SW480 (cell line): ENCODE measurements at places on chromosomes 3 and 15.

DNA sequence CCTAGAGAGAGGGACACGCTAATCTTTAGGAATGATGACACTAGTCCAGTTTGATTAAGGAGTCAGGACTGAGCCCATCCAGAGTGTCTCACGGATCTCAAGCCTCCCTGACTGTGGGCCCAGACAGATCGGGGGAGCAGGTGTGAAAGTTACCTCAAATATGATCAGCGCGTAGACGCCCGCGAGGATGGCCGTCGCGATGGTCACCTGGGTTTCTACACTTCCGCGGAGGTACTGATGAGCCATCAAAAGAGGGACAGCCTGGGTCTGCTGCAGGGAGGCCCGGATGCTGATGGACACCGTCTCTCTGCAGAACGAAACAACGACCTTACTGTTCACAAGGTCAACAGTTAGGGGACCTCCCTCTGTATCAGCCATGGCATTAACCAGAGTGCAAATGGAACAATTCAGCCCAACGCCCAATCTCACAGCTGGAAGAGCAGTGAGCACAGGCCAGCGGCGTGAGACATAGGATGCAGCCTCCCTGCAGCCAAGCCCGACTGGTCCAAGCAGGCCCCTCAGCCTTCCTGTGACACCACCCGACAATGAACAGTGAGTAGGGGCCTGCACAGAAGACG is 84.4 kb downstream of the OCA2 start:
- no peak for DNase-seq

GRCh38 chr3:1381647-1382036 is 288.8 kb downstream of the CNTN6 start:
- no peak for DNase-seq

DNA sequence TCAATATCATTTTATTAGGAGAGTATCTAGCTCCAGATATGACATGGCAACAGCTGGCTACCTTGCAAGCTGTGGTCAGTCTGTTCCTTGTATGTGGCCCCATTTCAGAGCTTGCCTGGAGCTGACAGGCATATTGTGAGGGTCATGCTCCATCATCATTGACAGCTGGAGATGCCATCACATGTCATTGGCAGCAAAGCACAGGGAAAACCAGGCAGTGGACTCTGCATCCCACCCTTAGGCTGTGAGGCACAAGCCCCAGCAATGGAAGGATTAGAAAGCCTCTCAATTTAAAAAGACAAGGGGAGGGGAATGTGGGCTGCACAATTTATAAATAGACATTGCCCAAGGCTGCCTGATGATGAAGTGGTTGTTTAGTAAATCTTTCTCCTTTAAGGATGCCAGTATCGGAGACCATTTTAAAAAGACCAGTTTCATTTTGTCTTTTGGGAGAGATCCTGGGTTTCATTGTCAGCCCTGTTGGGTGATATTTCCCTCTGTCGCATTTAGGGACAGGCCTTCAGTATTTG is 27.9 kb downstream of the LNP1 start:
- DNase-seq = no peak

DNA sequence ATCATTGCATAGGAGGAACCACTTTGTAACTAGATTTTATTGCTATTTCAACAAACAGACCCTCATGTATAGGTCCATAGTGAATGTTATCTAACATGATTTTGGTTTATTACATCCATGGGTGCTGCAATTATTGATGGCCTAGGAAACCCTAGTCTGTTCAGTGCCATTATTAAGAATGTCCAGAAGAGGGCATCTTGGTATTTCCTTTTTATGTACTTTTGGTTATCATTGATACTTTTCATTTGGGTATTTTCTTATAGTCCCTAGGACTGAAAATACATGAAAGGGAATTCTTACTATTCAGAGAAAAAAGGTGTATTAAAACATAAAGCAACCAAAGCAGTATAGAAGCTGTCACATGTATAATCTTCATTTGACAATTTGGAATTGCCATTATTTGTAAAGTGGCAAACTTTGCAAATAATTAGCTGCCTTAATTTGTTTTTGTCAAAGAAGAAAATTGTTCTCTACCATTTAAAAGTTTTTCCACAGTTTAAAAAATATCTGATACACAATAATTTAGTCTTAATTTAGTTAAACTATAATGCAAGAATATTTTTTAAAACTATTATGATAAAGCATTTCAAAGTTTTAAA is 48.7 kb downstream of the CNOT10 start:
- peak; percentile 53 for DNase-seq

DNA sequence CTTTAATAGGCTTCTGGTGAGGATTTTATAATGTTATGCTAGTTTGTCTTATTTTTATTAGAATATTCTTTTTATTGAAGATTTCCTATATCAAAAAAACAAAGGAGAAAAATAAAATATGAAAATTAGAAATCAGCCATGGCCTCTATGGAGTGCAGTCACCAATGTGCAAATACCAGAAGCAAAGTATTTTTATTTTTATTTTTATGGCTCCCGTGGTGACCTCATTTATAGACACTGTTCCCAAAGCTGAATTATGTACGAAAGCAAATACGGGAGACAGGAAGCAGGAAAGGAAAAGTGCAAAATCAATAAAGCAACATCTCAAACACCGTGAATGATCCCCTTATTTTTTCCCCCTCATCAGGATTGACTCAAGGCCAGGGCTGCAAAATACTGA is 35.1 kb downstream of the DAZL start:
- no peak for DNase-seq

GRCh38 chr15:53197426-53197839 is 407.3 kb upstream of the ONECUT1 start:
- peak; percentile 29 for DNase-seq

DNA sequence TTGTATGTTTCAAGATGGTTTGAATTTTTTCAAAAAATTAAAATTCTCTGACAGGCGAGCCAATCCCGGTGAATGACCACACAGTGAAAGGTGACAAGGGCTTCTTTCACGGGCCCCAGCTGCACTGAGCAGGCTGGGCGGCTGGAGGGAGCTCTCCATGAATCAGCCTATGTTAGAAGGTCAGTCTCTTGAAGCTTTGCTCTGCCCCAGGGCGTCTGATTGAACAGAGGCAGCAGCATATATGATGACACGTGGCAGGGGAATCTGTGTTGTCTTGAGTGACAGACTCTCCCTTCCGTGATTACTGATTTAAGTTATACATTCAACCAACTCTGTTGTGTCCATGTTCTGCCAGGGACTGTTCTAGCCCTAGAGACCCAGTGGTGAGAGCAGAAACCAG is 51.5 kb downstream of the ISG20 start:
- DNase-seq = no peak

GRCh38 chr15:70226337-70226980 is 128.7 kb upstream of the TLE3 start:
- no peak for DNase-seq

GRCh38 chr15:71469413-71469812 is 340.9 kb upstream of the NR2E3 start:
- DNase-seq = no peak

DNA sequence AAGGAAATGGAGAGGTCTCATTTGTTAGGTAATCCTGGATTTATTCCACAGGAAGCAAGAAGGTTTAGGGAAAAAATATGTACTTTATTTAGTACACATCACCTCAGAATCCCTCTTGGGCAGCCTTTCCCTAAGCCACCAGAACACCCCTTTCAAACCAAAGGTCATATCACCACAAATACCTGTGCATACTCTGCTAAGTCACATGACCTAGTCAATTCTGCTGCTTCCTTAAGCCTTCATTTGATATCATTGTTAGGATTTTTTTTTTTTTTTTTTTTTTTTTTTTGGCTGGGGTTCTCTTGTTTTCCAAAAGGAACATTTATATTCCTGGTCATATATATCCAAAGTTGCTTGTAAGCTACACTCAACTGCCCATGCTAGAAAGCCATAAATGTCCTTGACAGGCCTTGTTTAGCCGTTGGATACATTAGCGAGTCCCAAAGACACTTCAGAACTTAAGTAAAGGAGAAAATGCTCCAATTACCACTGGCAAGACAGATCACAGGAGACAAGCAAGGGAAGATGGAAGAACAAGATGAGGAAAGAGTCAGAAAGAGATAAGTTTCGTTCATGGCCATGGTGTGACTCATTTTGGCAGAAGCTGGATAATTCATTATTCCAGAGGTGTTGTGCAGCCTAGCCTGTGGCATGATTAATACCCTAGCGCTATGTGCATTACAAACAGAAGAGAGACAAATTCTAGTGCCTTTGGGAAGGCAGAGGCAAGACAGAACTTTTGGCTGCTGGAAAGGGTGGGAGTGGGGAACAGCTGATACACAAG is 155.6 kb upstream of the SLC2A2 start:
- no peak for DNase-seq

GRCh38 chr3:109563149-109563548 is 225.8 kb upstream of the DPPA4 start:
- DNase-seq = no peak

- no peak for DNase-seq
These were observed 839.8 kb upstream of the ALCAM start for GRCh38 chr3:104526901-104527401.

DNA sequence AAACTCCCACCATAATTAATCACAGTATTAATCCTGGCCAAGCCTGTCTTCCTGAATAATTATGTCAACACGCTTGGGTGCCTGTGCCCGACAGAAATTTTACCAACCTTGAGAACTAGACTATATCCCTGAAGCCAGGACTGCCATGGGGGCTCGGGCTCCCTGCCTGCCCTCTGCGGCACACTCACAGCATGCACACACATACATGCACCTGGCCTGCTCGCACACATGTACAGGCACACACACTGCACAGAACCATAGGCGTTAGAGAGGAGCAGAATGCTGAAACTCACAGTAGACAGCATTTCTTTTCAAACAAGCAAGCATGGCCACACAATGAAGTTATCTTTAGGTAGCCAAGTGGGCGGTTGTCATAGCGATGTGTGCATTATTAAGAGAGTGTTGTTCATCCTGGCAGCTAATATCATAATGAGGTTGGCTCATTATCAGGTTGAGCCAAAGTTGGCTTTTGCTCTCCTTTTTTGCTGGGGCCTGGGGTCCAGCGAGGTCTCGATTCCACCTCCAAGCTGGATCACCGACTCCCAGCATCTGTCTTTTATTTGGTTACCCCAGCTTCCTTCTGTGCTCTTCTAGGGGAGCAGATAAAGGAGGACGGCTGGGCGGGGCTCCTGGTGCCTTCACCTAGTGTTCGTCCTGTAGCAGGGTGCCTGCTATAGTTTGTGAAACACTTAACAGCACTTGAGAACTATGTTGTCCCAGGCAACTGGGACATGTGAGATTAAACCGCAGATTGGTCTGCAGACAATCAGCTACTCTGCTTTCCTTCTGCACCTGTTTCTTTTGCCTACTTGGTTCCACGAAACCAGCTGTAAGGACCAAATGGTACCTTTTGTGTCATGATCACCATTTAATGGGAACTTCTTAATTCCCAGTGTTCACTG is 91.4 kb downstream of the ZNF621 start:
- no peak for DNase-seq

DNA sequence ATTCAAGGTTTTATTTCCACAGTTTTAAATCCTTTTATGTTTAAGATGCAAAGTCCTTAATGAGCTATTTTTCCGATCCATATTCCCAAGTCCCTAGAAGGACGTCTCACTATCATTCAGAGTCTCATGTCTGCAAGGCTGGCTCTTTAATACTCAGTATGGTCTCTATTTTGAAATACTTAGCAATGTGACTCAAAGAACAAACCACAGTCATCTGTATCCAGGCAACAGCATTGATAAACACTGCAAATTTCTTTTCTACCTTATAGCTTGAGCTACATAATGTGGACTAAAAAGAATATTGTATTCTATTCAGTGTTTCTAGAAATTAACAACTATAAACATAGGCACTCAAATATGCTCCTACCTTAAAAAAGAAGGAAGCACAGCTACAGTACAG is 588.3 kb upstream of the NAALADL2 start:
- no peak for DNase-seq

DNA sequence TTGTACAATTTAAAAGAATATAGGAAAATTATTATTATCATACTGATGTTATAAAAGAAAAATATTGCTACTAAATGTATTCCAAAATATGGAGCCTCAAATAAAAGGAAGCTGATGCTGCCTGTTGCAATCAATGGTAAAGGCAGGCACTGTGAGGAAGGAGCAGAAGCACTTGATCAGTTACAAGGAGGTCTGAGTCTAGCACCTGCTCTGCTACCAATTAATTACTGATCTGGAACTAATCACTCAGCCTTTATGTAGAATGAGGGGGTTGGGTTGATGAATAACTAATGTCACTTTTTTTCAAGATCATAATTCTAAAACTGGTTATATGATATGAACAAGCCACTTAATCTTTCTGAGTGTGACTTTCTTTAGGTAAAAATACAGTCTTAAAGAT is 5.5 kb downstream of the ADGRG7 start:
- DNase-seq = no peak

- no peak for DNase-seq
These were observed 287.3 kb downstream of the GABRG3 start for GRCh38 chr15:27258287-27258686.

GRCh38 chr15:77969055-77969454 is 108.5 kb downstream of the TBC1D2B start:
- no peak for DNase-seq

GRCh38 chr15:42457445-42458442 is 33.2 kb downstream of the ZNF106 start:
- DNase-seq = no peak

- no peak for DNase-seq
These were observed 235.7 kb downstream of the GREM1 start for GRCh38 chr15:32953533-32953910.

GRCh38 chr3:146780251-146780650 is 175.1 kb upstream of the PLSCR5 start:
- no peak for DNase-seq

- no peak for DNase-seq
These were observed 58.1 kb downstream of the ATP10A start for GRCh38 chr15:25805031-25805430.

DNA sequence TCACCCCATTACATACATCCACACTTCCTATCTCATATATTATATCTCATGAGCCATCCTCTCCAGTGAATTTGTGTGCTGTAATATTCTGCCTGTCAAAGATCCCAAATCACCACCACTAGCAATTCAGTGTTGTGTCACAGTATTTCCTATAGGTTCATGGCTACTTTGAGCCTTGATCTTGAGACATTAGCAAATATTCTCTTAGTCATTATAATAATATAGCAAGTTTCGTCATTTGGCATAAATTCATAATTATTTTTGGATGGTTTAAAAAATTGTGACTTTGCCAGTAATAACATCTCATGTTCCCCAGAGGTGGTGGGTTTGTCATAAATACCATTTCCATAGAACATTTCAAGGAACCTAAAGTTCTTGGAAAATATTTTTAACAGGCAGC is 47.7 kb downstream of the CMSS1 start:
- no peak for DNase-seq

- no peak for DNase-seq
These were observed 150.0 kb downstream of the CLSTN2 start for GRCh38 chr3:140085001-140085400.
